ENCODE measurements at places on chromosomes 12 and 14.

GRCh38 chr12:64895526-64895925 lies 71.1 kb downstream of the TBC1D30 start:
- DNase-seq, result no peak

GRCh38 chr12:31510034-31510433 lies 80.9 kb downstream of the DENND5B start:
- no peak for DNase-seq

- peak; percentile 41 for DNase-seq
These were observed 499.0 kb downstream of the GALC start for GRCh38 chr14:87494010-87494409.

- no peak for DNase-seq
These were observed 20.8 kb upstream of the P2RX4 start for GRCh38 chr12:121189131-121189530.

- DNase-seq, result peak; percentile 12
These were observed 1.0 kb downstream of the HIP1R start for GRCh38 chr12:122836027-122836921.

DNA sequence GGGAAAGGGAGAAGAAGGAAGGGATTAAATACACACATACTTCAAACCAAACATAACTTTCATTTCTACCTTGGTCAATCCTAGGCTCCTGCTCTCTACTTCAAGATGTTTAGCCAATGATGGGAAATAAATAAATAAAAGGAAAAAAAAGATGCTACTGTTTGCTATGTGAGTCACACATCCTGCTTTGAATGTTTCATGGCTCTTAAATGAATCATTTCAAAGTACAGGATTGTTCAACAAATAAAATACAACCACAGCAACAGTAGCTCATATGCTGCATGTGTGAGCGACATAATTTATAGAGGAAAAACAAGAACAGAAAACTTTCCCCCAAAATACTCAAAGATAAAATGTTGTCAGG lies 54.3 kb upstream of the NPFF start:
- no peak for DNase-seq

GRCh38 chr14:23358553-23359166 lies 6.0 kb upstream of the SLC22A17 start:
- no peak for DNase-seq

DNA sequence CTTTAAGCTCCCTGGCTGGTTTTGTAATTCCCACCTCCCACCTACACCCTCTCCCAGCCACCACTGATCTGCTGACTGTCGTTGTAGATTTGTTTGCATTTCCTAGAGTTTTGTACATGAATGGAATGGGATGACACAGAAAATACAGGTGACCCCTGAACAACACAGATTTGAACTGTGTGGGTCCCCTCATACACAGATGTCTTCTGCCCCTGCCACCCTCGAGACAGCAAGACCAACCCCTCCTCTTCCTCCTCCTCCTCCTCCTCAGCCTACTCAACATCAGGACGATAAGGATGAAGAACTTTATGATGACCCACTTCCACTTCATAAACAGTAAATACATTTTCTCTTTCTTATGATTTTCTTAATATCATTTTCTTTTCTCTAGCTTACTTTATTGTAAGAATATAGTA lies 28.8 kb downstream of the SYNE3 start:
- DNase-seq, result no peak

- no peak for DNase-seq
These were observed 13.5 kb downstream of the ATP2B1 start for GRCh38 chr12:89695100-89695499.

- no peak for DNase-seq
These were observed 21.8 kb downstream of the GOLGA3 start for GRCh38 chr12:132806857-132807256.

GRCh38 chr12:27576667-27577347 lies 52.8 kb downstream of the PPFIBP1 start:
- no peak for DNase-seq

DNA sequence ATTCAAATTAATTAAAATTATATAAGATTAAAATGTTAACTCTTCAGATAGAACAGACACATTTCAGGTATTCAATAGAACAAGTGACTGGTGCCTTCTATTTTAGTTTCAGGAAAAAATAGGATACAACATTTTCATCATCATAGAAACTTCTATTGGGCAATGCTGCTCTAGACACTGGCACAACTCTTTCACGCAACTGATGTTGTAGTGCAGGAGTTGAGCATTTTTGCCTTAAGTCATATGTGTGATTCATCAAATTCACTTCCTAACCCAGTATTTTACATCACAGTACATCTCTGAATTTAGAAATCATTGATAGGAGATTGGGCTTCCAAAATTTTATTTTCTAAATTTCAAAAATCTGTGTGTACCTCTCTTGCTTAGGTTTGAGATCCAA lies 215.4 kb upstream of the DIO2 start:
- DNase-seq, result no peak

GRCh38 chr12:91588874-91589454 lies 406.3 kb upstream of the DCN start:
- DNase-seq, result no peak
